ENCODE measurements at places on chromosomes 4 and X.

GRCh38 chrX:41382714-41383645 is 49.0 kb downstream of the DDX3X start:
- no peak for DNase-seq

GRCh38 chrX:139020801-139021200 is 309.3 kb upstream of the FGF13 start:
- no peak for DNase-seq

GRCh38 chrX:150544222-150544787 is 24.1 kb upstream of the MTM1 start:
- DNase-seq = peak; percentile 27

DNA sequence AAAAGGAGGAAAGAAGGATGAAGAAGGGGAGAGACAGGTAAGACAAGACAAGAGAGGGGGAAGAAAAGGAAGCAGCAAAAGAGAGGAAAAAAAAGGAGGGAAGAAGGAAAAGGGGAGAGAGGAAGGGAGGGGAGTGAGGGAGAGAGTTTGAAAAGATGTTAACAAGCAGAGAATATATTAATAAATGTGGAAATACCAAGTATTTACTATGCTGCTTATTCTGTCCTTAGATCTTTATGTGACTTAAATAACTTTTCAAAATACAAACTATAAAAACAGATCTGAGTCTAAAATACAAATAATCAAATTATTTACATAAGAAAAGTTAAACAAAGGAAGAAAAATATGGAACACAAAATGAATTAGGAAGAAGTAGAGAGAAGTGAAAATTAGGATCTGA is 18.4 kb upstream of the COX18 start:
- DNase-seq = no peak

GRCh38 chr4:72084587-72085011 is 52.8 kb downstream of the NPFFR2 start:
- DNase-seq = no peak

DNA sequence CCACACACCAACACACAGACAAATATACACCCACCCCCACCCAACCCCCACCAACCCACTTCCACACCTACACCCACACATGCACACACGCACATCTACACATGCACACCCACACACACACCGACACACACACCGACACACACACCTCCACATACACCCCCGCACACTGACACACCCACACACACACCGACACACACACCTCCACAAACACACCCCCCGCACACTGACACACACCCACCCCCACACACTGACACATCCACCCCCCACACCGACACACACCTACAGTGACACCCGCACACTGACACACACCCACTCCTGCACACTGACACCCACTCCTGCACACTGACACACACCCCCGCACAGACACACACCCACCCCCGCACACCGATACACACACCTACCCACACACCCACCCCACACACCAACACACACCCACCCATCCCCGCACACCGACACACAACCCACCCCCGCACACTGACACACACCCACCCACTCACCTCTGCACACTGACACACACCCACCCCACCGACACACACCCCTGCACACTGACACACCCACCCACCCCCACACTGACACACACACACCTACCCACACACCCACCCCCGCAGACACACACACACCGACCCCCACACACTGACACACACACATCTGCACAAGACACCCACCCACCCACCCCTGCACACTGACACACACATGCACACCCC is 31.1 kb downstream of the FGFRL1 start:
- DNase-seq = no peak

GRCh38 chr4:145341381-145341780 is 140.3 kb upstream of the SMAD1 start:
- no peak for DNase-seq

GRCh38 chr4:108466936-108467902 is 153.2 kb upstream of the RPL34 start:
- peak; percentile 98 for DNase-seq

DNA sequence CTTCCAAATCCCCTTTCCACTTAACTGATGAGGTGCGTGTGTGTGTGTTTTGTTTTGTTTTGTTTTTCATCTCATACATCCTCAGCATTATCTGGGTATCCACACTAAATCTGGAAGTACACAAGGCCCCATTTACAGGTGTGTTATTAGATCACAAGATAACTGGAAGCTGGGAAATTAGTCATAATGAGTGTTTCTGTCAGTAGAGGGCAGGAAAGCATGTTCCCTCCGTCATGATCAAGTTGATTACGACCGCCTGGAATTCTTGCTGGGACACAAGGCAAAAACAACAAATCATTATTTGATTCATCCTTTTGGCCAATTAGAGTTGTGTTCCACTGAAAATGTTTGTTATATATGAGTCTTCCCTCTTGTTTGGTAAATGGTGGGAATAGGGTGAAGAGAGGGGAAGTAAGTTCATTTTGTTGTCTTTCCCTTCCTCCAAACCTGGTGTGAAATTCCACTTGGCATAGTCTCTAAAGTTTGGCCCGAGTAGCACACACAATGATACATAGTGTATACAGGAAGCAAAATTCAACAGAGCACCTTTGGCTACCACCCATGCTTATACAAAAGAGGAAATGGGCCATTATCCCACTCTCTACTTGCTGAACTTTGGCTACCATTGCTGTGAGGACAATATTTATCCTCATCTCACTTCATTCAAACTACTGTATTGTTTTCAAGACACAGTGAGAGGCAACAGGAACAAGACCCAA is 33.3 kb upstream of the TLL1 start:
- no peak for DNase-seq

DNA sequence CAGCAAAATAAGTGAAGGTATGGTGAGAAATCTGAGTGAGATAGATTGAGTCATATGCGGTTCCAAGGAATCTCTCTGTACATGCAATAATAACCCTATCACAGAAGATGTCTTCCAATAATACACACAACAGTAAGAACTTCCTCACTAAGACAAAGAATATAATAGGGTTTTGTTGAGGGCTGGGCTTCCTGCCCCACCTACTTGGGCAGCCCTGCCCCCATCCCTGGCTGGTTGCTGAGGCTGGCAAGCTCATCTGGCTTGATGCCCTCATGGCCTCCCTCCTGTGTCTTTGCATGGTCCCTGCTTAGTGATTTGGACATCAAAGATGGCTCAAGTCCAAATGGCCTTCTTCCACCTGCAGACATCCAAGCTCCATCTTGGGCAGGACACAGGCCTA is 2.7 kb downstream of the GEMIN8 start:
- no peak for DNase-seq

GRCh38 chr4:15765391-15765790 is 12.7 kb upstream of the CD38 start:
- DNase-seq = no peak

DNA sequence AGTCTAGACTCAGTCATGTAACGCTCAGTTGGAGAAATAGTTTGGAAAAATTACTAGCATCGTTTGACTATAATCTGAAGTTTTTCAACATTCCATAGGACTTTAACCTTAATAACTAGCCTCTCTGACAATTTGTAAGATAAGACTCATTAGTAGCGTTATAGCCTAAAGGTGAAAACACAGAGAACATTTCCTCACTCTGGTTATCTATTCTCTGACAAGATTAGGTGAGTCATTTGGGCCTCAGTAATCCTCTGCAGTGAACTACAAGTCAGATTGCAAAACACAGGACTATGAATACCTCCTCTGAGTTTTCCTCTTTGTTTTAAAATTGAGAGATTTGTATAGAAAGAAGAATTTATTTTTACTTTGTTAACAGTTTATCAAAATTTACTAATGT is 31.8 kb upstream of the PDLIM5 start:
- DNase-seq = no peak

GRCh38 chr4:173758132-173758531 is 228.1 kb upstream of the HAND2 start:
- DNase-seq = no peak

- no peak for DNase-seq
Observed at GRCh38 chr4:41540687-41541086, 2.7 kb downstream of the LIMCH1 start.

DNA sequence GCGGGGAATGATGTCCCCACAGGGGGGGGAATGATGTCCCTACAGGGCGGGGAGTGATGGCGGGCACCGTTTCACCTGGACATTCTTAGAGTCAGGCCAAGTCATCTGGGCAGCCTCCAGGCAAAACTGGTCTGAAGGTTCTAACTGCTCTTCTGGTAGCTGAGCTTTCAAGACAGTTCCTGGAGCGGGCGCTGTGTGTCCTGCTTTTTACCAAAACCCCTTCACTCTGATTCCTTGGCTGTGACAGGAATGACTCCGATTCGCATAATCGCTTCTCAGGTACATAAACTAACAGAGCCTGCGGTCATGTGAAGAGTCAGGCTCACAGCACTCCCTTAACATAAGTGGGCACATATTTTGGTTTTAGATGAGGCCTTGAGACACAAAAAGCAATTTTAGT is 836.0 kb downstream of the TRIML1 start:
- no peak for DNase-seq

DNA sequence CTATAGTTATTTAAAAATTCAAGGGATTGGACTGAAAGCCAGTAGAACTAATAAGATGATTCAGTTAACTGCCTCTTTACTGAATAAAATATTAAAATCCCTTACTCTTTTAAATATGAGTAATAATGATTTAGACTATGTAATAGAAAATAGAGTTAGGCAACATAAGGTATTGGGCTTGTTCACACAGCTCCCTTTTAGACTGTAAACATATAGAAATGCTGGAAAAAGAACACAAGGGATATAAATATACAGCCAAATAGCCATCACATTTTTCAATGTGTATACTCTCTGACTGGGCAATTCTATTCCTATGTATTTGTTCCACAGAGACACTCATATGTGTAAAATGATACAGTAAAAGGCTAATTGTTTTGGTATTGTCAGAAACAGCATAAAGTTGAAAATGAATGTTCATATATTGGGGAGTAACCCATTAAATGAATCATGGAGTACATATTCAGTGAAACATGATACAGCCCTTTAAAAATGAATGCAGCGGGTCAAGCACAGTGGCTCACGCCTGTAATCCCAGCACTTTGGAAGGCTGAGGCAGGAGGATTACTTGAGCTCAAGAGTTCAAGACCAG is 129.8 kb downstream of the TBC1D19 start:
- DNase-seq = no peak

DNA sequence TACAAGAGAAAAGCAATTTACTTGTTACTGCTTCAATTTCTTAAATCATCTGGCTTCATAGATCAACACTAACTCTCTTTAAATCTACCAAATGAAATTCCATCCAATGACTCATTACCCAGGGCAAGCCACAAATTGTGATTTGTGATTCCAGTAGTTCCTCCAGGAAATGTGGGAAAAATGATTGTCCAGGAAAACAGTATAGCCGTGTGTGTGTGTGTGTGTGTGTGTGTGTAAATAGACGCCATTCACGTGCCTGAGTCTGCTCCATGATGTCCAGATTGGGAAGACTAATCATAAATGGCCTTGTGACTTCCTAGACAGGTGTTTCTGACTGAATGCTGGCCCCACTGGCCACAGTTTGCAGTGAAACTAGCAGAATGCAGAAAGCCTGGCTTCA is 121.3 kb downstream of the HS6ST2 start:
- no peak for DNase-seq

GRCh38 chr4:43425206-43425605 is 532.7 kb downstream of the GRXCR1 start:
- DNase-seq = no peak

GRCh38 chr4:169604131-169604900 is 8.1 kb downstream of the NEK1 start:
- no peak for DNase-seq

DNA sequence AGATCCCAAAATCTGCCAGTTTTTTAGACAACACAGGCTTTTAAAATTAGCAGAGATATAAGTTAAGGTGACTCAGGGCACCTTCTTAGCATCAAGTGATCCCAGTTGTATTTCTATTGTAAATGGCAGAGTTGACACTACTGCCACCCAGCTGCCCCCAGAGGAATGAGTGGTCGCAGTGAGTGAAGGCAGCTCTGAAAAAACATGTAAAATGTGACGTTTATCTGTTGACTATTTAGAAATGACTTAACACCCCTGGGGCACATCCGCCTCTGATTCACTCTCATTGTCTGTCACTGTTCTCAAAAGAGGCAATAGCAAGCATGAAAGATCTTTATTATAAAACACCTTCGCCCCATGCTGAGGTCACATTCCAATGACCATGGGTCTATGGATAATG is 592.4 kb downstream of the ACTRT1 start:
- DNase-seq = no peak

GRCh38 chrX:123869488-123869887 is 9.6 kb downstream of the XIAP start:
- DNase-seq = no peak

DNA sequence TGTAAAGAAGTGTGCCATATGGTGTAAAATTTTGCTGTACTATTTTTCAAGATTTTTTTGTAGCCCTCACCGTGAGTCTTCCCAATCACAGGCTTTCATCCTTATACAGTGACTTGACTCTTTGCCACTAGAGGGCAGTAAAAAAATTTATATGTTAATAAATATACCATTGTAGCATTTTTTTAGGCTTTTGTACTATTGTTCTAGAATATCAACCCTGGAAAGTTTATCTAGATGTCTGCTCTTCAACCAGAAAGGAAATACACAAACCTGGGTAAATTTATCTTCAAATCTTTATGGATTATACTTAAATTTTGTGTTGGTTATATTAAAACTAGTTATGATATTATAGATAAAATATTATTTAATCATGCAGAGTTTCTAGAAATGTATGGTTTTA is 235.3 kb downstream of the TENM3 start:
- DNase-seq = peak; percentile 76

DNA sequence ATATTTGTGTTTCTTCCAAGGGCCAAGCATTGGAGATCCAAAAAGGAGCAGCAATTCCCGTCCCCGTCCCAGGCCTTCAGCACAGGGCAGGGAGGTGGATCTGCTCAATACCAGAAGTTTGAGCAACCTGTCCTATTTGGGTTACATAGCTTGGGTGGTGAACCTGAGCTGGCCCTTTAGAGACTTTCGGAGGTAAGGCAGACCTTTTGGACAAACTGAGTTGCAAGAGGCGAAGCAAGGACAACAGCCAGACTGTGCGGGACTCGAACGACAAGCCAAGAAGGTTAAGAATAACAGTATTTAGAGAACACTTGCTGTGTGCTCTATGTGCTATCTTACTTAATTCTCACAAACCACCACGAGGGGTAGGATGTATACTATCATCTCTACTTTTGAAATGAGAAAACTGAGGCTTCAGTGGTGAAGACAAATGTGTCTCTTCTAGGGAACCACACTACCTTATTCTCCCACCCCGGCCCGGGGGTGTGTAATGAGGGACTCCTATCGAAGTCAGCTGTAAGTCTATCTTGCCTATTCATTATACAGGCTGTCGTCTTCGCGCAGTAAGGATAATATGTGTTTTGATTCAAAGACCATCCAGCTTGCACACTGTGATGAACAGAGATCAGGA is 1.3 kb downstream of the NOP14 start:
- peak; percentile 47 for DNase-seq

GRCh38 chr4:8280876-8281440 is 11.4 kb downstream of the HTRA3 start:
- no peak for DNase-seq

- no peak for DNase-seq
Observed at GRCh38 chr4:27027428-27027827, 166.8 kb downstream of the STIM2 start.
